ENCODE measurements at places on chromosomes 2 and 18.
A peak's percentile ranks its signal among the peaks of the same experiment; 100 is the strongest.

DNA sequence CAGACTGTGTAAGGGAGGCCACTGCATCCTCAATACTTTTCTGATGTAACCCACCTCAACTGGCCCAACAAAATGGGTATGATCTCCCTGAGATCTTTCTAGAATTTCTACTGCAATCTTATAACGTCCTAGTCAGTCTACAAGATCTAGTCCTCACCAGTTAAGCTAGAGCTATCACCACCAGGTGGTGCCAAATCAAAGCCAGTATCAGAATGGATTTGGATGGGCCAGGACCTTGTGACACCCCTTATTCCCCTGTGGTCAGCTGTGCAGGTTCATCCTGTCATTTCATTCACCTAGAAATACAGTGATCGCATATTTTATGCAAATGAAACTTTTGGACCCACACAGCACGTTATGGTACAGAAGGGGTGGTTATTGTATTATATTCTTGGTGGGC, 90.3 kb downstream of the OLA1 start:
- no peak for DNase-seq

- DNase-seq = no peak
Observed at GRCh38 chr2:234300391-234300925, 196.4 kb downstream of the ARL4C start.

DNA sequence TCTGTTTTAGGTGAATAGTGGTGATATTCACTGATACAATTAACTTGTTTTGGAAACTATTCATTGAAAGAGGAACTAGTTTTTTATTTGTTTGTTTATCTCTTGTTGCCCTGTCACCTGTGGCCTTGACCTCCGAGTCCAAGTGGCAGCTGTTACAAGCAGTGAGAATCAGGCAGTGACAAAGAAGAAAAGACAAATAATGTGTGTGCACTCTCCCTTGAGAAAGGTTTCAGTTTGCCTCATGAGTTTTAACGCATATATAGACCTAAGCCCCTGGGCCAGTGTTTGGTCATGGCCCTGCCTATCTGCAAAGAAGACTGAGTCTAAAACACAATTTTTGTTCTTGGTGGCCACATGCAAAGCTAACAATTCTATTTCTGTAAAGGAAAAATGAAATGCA, 15.3 kb downstream of the KYNU start:
- DNase-seq = no peak

DNA sequence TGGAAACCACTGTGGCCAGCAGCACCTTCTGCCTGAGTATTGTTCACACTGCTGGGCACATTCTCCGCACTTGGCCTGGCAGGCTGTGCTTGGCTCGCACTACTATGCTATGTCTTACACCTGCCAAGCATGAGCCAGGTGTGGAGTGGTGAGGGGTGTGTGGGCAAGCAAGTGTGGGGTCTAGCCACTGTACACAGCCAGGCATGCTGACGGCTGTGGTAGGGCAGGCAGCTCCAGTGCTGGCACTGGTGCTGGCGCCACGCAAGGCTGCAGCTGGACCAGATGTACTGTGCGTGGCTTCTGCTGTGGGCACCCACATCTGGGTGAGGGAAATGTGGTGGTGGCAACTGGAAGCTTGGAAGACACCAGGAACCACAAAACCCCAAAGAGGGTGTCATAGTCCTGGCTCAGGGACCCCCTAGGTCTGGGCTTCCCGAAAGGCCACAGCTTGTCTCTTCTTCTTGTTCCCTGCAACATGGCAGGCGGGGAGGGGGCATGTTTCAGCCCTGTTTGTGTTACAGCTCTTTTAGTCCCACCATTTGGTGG, 101.5 kb downstream of the ALMS1 start:
- no peak for DNase-seq

- no peak for DNase-seq
Observed at GRCh38 chr2:179479947-179480346, 215.3 kb upstream of the SESTD1 start.

DNA sequence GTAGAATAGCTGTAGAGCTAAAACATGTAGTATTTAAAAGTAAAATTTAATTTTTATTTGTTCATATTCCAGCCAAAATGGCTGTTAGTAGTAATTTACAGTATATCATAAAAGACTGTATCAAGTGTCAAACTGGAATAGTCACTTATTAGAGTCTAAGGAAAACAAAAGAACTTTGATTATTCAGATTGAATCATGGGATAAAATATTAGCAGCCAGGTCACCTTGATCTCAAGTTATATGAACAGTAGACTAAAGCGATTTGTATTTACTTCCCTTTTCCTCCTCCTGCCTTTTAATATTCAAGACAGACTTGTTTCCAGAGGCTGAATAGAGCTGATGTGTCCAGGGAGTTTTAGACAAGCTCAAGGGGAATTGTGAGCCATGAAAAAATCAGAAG, 54.4 kb downstream of the PMAIP1 start:
- no peak for DNase-seq

GRCh38 chr2:239047861-239048260, 200.0 kb downstream of the TWIST2 start:
- DNase-seq = no peak

DNA sequence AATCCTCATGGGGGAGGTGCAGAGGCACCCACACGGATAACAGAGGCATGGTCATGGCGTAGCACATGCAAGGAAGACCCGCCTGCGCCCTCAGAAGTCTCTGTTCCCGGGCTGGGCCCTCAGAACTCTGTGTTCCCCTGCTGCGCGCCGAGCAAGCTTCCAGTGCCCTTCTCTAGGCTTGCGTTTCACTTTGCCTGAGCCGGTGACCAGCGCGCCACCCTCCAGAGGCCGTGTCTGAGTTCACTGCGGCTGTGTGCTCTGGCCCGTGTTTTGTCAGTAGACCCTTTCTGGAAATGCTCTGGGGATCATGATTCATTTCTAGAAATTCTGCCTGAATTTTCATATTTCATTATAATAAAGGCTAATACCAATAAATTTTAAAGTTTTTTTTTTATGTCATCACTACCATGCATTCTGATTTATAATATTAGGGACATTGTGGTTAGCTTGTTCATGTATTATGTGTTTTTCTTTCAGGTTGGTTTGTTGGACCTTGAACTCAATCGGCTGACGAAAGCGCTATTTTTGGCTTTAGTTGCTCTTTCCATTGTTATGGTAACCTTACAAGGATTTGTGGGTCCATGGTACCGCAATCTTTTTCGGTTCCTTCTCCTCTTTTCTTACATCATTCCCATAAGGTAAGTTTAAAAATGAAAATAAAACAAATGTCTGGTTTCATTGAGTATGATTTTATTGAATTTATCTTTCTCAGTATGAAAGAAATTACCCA, 142.7 kb upstream of the NFATC1 start:
- no peak for DNase-seq

DNA sequence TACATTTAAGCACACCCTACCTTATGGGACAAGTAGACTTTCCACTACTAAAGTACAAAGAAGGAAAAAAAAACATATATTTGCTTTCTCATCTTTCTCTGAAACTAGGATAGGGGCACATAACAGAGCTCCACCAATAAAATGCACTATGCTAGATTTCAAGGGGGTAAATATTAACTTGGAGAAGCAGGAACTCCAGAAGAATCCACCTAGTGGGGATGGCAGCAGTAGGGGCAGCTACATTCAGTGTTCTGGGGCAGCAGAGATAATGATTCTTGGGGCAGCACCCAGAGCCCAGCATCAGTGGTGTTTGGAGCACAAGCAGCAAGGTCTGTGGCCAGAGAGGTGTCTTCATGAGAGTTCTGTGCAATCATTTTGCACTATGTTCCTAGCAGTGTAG, 64.7 kb downstream of the DTNB start:
- DNase-seq = no peak

GRCh38 chr2:23429036-23429435, 44.1 kb downstream of the KLHL29 start:
- no peak for DNase-seq

- peak; percentile 43 for DNase-seq
Observed at GRCh38 chr2:105287692-105288091, 41.8 kb downstream of the TGFBRAP1 start.

DNA sequence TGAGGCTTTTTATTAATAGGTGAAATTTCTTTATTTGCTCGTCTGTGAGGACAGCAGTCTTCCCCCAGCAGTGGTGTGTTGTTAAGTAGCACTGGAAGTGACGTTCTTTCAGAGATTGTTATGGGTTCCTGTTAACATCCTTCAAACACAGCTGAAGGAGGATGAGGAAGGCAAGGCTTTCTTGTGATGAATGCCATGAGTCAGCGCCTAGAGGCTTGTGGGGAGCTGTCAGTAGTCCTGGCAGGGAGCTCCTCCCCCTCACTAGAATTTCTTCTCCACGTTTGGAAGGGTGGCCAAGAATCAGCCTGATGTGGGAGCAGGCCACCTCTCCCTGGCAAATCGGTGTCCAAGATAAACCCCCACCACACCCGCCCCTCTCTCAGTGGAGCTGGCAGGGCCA, 113.2 kb downstream of the ARHGEF4 start:
- no peak for DNase-seq

DNA sequence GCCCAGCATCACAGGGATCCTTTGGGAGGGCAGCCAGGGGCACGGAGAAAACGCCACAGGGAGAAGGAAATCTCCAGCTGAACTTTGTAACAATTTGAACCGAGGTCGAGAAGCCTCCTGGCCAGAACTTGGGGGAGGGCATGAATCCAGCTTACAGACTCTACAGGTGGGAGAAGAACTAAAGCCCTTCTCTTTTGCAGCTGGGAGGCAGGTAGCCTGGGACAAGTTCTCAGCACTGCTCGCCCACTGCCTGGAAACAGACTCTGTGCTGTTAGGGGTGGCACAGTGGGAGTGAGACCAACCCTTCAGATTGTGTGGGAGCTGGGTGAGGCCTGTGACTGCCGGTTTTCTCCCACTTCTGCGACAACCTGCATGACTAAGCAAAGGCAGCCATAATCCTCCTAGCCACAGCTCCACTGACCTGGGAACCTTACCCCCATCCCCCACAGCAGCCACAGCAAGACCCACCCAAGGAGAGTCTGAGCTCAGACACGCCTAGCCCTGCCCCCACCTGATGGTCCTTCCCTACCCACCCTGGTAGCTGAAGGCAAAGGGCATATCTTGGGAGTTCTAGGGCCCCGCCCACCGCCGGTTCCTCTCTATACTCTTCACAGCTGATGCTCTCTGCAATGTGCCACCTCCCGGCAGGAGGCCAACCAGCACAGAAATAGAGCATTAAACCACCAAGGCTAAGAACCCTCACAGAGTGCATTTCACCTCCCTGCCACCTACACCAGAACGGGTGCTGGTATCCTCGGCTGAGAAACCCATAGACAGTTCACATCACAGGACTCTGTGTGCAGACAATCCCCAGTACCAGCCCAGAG, 136.0 kb upstream of the SIX2 start:
- DNase-seq = no peak

GRCh38 chr18:45014047-45014501, 333.4 kb downstream of the SETBP1 start:
- DNase-seq = peak; percentile 31

DNA sequence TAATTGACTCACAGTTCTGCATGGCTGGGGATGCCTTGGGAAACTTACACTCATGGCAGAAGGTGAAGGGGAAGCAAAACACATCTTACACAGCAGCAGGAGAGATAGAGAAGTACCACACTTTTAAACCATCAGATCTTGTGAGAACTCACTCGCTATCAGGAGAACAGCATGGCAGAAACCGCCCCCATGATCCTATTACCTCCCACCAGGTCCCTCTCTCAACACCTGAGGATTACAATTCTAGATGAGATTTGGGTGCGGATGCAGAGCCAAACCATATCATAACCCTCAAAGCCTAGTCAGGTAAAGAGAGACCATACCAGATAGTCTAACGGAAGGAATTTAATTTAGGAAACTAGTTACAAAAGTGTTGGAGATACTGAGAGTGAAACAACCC, 182.6 kb upstream of the ACVR2A start:
- DNase-seq = no peak

GRCh38 chr2:103387888-103388287, 626.1 kb downstream of the TMEM182 start:
- DNase-seq = no peak

DNA sequence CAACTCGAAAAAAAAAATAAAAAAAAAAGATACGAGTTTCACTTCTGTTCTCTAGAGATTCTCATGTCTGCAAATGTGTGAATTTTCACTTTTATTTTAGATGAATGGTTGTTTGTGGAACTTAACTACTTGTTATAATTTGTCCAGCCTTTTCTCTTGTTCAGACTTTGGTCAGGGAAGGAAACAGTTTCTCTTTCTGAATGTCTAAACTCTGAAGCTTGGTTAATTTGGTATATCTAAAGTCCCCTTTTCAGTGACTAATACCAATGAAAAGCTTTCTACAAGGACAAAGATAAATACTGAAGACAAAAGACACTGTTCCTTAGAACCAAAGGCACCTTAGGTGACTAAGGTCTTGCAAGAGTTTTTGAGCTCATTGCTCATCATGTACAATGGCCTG, 144.4 kb upstream of the PIEZO2 start:
- DNase-seq = no peak

DNA sequence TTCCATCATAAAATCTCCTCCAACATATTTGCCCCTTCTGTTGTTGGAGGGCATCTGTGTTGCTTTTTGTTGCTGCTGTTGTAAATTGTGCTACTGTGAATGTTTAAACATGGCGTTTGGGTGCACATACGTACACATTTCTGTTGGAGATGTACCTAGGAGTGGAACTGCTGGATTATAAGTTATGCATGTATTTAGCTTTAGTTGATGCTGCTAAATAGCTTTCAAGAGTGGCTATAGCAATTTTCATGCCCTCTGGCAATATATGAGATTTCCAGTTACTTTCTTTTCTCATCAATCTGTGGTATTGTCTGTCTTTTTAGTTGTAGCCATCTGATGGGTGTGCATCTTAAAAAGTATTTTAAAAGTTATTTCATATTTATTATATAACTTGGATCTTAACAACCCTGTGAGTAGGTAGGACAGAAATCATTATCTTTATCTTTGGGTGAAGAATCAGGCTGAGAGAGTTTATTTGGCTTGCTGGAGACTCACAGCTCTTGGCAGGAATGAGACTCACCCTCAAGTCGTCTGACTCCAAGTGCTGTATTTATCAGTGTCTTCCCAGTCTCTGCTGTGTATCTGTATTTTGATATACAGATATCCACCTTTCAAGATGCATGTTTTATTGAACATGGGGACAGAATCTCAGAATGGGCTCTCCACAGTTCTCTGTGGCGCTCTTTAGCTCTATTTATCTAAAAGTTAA, 16.9 kb downstream of the ZNF236 start:
- no peak for DNase-seq

DNA sequence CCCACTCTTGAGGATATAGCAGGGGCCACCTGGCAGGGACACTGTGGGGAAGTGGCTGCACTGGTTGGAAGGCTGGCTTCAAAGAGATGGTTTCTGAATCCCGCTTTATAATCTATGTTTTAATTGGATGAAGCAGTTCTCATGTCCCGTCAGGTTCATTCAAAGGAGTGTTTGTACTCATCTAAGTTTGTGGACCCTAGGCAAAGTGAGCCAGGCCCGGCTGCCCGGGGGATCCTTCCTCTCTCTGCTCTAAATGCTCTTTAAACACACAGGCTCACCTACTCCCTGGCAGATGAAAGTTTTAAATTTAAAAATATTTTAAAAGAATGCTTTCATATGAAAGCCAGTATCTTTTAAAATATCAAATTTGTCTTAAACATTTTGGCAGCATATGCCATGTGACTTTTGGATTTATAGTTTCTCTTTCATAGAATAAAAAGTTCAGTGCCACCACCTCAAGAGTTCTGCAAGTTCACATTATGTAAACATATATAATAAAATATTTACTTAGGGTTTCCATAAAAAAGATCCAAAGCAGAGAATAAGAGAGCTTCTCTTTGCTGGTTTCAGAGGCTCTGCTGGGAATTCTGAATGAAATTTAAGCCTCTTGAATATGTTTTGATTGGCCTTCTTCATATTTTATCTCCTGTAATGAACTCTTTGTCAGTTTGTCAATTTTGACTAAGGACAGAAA, 143.5 kb upstream of the ALPP start:
- DNase-seq = no peak
